ENCODE measurements at places on chromosomes 11 and 22.

DNA sequence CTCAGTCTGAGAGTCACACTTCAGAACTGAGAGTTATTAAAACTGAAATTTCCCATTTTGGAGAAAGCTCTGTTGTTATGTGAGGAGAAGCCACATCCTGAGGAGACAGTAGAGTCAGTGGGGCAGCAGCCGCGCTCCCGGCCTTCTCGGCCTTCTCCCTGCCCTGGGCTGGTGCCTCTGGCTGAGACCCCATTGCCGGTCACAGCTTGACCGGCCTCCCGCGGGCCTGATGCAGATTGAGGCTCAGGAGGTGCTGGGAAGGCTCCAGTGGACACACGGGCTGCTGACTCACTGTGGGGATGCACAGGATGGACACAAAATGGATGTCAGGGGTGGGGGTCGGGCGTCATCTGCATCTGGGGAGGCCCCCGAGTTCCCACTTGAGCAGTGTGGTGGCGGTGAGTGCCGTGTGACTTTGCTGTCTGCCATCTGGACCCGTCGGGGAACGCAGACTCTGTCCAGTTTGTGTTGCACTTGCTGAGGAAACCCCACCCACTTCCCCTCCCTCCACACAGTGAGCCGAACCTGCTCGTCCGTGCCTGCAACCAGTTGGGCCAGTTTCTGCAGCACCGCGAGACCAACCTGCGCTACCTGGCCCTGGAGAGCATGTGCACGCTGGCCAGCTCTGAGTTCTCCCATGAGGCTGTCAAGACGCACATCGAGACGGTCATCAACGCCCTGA, 50.1 kb downstream of the MUC6 start:
- no peak for DNase-seq

DNA sequence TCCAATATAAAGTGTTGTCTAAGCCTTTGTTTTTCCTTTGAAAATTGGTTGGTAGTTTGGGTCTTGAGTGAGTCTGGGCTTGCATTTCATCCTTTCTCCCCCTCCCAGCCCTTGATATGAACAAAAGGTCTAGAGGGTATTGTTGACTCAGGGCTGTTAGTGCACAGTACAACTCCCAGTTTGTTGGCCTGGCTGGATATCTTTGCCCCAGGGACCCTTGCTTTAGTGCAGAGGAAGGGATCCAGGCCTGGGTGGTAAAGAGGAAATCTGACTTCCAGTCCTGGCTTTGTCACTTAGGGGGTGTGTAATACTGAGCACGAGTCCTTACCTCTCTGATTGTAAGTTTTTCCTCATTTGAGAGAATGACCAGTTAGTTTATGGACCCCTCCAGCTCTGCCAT, 330.4 kb downstream of the TMEM135 start:
- no peak for DNase-seq

DNA sequence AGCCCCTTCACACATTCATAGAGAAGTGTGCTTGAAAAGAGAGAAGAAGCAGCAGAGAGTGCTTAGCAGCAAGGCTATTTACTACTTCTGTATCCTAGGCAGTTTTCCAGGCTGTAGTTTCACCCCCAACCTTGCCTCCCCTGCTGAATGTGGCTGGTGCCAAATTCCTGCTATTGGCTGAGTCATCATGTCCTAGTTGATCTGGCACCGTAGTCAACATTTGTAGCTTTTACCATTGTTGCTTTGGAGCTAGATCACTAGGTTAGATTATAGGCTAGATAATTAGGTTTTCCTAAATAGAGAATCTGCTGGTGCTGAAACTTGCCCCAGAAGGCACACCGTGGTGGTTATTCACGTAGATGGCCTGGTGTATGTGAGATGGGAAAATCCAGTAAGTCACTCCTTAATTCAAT, 32.7 kb downstream of the ARHGAP42 start:
- DNase-seq, result no peak

GRCh38 chr22:38276166-38276565, 3.4 kb upstream of the TMEM184B start:
- no peak for DNase-seq

DNA sequence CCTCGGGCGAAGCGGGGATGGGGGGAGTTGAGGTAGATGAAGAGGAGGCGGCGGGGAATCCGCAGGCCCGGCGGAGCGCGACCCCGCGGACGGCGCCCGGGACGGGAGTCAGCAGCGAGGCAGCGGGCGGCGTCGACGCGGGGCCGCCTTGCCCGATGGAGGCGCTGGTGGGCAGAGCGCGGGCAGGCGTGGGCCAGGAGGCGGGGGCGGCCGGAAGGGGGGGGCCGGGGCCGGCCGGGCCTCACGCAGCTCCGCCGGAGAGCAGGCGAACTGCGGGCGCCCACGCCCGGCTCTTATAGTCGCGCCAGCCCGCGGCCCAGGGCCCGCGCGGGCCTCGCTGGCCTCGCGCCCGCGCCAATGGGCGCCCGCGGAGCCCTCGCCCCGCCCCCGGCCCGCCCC, at the start of gene IGF2:
TSS of gene IGF2 (minus strand) at position 267 of the 399 bp plus-strand sequence. CDS start 3,866 bp downstream, outside the sequence.
- no peak for DNase-seq

DNA sequence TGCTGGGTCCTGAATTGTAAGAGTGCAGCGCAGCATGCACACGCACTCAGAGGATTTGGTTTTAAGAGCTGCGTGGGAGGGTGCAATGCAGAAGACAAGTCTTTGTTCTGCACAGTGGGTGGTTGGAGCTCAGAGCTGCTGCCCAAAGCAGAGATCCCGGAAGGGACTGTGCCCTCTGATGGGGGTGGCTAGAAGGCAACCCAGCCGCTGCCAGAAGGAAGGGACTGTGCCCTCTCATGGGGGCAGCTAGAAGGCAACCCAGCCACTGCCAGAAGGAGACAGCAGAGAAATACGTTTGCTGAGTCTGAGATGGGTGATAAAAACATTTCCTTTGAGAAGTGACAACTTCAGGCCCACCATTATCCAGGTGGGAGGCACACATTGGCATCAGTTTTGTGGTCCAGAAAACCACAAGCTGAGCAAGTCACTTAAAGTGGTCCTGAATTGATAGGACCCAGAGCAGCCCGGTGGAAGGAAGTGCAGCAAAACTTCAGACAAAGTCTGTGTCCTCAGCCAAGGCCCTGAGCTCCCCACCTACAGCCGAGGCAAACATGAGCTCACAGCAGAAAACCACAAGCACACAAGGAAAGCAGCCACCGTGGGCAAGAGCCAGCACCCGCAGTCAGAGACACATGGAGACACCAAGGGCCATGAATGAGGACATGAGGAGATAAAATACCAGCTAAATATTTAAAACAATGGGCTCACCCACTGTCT, 4.3 kb downstream of the KRTAP5-6 start:
- DNase-seq, result no peak

- no peak for DNase-seq
Observed at GRCh38 chr11:78768971-78769370, 194.3 kb upstream of the NARS2 start.

DNA sequence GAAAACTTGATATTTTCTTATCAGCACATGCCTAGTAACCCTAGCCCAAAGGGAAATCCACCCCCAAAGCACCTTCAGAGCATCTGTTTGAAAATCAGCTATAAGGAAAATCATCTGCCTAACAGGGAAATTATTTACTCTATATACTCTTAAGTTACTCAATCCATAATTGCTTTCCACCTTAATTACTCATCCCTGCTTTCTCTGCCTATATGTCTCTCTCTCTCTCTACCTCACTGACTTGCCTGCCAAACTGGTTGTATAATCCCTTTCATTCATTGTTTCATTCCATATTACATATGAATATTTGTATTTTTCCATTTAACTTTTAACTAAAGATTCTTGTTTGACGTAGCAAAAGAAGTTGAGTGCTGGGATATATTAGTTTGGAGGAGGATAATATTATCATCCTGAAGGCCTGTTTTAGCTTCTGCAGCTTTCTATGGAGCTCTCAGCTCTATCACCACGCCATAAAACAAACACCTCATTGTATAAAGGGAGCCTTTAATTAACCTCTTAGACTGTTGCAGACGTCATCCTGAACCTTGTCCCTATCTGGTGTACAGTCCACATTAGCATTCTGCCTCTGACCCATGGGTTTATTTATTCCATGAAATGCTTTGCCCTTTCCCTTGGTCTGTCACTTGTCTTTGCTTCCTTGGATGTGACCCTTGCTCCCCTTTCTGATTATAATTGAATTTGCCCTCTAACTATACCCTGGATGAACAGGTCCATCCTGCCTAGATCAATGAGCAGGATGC, 98.9 kb downstream of the INSC start:
- no peak for DNase-seq

- DNase-seq, result no peak
Observed at GRCh38 chr11:63933459-63933858, 5.3 kb upstream of the NAA40 start.

DNA sequence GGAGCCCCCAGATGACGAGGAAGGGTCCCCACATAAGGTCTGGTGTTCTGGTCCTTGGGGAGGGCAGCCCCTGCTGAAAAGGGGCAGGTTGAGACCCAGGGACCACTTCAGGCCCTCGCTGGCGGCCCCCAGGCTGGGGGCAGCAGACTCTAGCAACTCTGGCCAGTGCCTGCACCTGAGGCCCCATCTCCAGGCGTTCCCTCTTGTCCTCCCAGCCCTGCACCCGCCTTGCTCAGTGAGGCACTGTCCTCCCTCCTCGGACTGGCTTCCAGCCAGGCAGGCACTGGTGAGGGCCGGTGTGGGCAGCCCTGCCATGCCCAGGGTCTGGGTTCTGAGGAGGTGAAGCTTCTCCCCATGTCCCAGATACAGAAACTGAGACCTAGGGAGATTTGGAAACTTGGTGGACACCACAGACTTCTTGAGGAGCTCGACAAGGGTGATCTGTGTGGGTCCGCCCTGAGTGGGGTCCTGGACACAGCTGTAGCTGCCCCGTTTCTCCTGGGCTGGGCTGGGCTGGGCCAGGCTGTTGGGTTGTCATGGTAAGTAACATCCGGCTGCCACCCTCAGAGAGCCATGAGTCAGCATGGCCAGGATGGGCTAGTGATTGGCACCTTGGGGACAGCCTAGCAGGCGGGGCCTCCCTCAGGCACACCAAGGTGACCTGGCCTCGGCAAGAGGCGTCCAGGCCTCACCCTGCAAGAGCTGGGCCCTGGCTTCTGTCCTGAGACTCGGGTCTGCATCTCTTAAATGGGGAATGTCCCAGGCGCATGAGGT, 11.1 kb upstream of the PHLDA2 start:
- no peak for DNase-seq

GRCh38 chr11:27507557-27508322, 1.2 kb upstream of the LIN7C start:
- no peak for DNase-seq

DNA sequence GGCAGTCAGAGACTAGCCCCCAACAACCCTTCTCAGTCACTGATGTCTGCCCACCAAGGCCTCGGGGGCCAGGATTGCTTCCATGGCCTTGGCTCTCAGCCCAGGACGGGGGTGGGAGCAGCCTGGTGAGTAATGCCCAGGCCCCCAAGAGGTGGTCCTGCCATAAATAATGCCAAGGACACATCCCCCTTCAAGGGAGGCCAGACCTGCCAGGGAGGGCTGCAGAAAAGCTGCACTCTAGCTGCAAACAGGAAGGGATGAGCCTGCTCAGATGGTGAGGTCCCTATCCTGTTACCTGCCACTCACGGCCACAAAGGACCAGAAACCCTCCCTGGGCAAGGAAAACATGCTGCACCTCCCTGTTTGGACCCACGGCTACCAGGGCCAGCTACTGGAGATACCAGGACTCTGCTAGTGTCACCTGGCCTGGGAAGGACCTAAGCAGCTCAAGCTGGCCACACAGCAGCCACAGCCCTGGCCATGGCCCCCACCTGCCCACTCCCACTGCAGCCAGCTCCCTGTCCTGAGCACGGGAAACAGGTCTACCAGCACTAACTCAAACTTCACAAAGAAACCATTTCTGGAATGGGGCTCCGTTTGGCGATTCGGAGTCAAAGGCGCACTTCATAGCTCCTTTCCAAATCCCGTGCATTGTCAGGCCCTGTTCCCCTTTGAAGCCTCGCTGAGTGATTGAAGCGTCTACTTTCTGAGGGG, 12.1 kb downstream of the GNB1L start:
- DNase-seq, result no peak

- no peak for DNase-seq
Observed at GRCh38 chr11:8566613-8567210, 27.3 kb downstream of the STK33 start.

GRCh38 chr22:28283068-28283654, 364.1 kb upstream of the PITPNB start:
- DNase-seq, result no peak

DNA sequence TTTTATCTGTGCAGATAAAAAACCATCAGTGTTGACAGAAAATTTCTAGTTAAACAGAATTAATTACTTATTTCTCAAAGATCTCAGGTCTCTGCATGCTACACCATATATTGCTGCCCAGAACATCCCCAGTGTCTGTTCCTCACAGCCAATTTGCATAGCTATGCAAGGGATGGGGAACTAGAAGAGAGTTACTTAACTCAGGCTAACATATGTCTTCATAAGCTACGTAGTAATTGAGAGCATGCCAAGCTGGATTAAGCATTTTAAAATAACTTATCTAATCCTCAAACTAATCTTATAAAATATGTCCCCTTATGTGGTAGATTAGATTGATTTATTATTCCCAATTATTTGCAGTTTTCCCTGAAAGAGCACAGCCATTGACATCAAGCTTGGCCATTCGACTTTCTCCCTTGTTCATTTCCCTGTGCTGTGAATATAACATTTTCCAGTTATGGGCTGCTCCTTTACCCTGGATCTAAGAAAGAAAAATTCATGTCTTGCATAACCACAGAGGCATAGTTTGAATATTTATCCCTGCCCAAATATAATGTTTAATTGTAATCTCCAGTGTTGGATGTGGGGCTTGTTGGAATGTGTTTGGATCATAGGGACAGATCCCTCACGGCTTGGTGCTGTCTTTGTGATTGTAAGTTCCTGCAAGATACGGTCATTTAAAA, 69.1 kb downstream of the C11orf87 start:
- DNase-seq, result no peak

GRCh38 chr11:122367809-122368231, 251.8 kb upstream of the BLID start:
- no peak for DNase-seq

GRCh38 chr11:74470526-74470925, 3.2 kb upstream of the KCNE3 start:
- no peak for DNase-seq

DNA sequence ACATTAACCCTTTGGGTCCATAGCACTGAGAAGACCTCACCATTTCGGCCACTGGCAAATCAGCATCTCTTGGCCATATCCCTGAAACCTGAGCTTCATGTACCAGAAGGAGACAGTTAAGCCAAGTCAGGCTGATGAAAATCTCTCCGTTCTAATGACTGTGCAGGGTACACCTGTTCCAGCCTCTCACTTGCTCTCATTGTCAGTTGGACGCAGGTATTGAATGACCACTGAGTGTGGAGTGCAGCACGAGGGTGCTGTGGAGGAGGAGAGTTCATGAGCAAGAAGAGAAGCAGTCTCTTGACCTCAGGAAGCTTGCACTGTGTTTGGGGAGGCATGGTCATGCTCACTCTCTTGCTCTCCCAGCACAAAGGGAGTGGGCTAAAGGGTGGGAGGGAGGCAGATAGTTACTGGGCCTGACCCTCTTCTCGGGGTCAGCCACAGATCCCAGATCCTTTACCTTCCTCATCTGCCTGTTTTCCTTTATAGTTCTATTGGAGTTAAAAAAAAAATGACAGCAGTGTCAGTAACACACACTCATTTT, 65.2 kb downstream of the ZBTB16 start:
- DNase-seq, result no peak
